ENCODE measurements at places on chromosomes 16 and 17.

GRCh38 chr17:21008992-21009671, 33.7 kb downstream of the USP22 start:
- no peak for DNase-seq

- no peak for DNase-seq
Measured at GRCh38 chr17:66687570-66688284, 147.2 kb upstream of the CACNG5 start.

DNA sequence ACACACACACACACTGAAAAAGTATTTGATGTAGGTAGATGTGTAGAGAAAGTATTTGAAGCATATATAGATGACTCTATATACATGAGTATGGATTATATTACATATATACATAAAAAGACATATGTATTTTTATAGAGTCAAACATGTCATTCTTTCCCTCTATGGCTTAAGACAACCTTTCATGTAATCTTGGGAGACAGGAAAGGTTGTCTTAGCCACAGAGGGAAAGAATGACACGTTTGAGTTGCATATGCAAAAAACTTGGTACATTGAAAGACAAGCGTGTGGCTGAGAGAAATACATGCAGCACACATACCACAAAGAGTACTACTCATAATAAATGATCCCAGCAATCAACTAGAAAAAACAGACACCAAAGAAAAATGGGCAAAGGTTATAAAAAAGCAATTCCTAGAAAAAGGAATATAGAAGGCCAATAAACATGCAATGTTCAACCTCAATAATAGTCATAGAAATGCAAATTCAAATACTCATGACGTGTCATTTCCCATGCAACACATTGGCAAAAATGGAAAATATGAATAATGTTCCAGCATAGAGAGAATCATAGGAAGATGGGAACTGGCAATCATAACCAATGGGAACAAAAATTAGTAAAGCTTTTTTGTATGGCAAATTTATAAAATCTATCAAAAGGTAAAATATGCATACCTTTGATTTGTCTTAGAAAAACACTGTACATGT, 69.0 kb downstream of the SPECC1 start:
- no peak for DNase-seq

DNA sequence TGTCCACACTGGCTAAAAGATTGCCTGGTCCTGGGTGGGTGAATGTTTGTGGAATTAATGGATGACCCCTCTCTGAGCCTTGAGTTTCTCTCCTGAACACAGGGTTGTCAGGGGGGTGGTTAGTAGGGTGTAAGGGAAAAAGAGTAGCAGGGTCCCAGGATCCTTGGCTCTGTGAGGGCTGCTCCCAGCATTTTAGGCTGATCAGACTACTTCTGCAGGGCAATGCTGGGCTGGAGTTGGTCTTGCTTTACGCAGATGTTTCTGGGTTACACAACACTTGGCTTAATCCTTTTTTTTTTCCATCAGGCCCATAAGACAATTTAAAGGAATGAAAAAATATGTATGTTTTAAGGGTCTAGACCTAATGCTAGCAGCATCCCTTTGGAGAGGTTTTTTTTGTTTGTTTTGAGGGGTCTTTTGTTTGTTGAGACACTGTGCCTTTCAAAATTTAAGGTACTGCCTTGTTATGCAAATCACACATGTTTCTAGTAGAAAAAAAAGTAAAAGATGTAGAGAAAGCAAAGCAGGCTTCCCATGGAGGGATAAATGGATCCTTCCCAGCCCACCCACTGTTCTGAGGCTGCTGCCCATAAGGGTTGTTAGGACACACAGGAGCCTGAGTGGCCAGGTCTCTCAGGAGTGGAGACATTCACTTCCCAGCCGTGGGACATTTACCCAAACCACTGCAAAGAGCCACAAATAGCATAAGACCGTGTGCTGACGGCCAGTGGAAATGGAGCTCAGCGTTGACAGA, 225.6 kb upstream of the HSBP1 start:
- DNase-seq: no peak

- DNase-seq: no peak
Measured at GRCh38 chr17:45220079-45220478, 1.6 kb upstream of the FMNL1 start.

All from stimulated activated CD4-positive, alpha-beta T cell treated with anti-CD3 and anti-CD28 coated beads, TNF-alpha, amount 100 ng/mL, for 24 hours (primary cell).